ENCODE measurements at places on chromosomes 4 and X.
A peak's percentile ranks its signal among the peaks of the same experiment; 100 is the strongest.

GRCh38 chrX:110321081-110321480, 3.2 kb upstream of the AMMECR1 start:
- peak; percentile 71 for DNase-seq

- no peak for DNase-seq
These were observed 121.2 kb upstream of the STX18 start for GRCh38 chr4:4663028-4663427.

GRCh38 chr4:184275766-184276165, 58.1 kb upstream of the ENPP6 start:
- no peak for DNase-seq

DNA sequence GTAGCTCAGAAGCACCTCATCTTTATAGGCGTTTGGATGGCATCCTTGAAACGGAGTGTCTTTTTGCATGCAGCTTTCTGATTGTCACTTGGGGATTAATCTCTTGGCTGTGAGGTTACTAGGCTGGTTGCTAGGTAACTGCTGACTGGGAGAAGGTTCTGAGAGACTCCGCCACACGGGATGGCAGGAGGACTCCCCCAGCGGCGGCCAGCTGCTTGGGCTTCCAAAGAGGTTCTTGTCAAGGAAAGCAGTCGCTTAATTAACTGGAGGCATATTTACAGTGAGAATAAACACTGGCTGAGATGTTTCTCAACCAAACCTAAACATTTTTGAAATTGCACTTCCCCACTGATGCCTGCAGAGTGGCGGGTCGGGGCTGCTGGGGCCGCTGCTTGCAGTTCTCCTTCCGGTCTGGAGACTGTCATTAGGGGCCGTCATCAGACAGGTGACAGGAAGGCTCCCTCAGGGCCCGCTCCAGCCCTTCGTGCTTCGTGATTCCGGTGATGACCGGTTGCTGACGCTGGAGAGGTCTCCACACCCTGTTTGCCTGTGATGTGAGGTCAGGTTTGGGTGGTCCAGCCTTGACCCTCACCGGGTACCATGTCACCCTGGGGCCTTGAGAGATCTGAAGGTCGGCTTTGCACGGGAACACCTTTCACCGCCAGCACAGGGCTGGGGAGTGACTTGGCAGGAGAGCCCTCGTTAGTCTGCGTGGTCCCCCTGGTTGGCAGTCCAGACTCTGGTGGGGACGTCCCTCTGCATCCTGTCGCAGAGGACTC, 9.1 kb downstream of the NSG1 start:
- no peak for DNase-seq

DNA sequence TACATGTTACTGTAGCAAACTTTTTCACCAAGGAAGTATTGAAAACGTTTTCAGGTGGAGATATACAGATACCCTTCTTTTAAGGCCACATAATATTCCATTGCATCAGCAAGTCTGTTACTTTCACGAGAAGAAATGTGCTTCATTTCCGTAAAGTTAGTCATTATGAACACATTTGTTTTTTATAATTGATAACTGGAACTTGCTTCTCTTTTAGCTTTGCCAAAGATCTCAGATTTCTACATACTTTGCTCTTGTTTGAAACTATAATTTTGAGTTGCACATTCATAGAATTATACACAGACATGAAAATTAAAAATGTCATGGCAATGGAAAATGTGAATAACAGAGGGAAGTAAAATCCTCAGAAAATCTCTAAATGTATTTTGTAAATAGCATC, 128.7 kb upstream of the GIMD1 start:
- DNase-seq = no peak
